ENCODE measurements at places on chromosomes 13 and 19.

- DNase-seq = no peak
Measured at GRCh38 chr19:31784671-31785101, 435.4 kb upstream of the TSHZ3 start.

DNA sequence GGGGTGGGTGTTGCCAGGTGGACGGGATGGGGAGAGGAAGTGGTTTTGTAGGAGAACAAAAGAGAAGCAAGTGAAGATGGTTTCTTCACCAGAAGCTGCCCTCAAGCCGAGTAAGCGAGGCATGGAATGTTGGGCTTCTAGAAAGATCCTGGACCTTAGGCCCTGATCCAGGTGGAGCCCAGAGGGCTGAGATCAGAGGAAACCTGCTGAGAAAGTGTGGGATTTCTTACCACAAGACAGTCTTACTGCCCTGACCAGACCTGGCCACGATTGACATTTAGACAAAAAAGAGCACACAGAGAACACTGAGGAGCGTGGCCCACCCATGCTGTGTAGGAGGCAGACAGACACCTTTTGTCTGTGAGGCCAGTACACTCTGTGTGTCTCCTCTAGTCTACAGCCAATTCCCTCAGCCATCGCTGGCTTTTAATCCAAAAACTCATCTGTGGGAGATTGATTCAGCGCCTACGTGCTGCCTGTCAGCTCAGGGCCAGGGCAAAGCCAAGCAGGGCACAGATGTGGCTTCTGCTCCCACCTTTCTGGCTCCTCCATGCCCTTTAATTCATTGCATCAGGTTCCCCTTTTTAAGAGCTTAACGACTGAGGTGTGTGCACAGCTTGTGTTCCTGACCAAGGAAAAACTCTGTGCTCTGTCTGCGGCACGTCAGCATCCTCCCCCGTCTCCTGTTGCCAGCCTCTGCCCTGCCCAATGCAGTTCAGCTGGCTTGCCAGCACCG lies 123.3 kb downstream of the AKAP11 start:
- no peak for DNase-seq

GRCh38 chr13:96090240-96091101 lies 564 bp downstream of the HS6ST3 start:
- peak; percentile 27 for DNase-seq

- DNase-seq = no peak
Measured at GRCh38 chr19:5960005-5961001, 17.6 kb downstream of the RANBP3 start.

- no peak for DNase-seq
Measured at GRCh38 chr13:105817498-105817897, 718.0 kb downstream of the EFNB2 start.

DNA sequence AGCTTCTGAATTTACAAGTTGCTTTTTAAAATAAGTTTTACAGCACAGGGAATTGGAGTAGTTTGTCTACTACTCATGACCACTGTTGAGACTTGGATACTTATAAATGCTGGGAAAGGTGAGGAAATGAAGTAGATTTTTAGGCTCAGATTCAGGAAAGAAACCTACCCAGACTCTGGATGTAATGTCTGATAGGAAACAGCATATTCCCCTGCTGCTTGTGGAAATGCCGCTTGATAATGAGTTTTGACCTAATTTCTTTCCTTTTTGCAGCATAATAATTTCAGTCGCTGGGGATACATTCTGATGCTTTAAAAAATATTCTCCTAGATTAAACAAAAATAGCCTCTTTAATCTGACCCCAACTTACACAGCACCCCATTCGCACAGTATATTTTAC lies 53.6 kb downstream of the SLC10A2 start:
- DNase-seq = no peak

GRCh38 chr13:71864986-71865873 lies 1.8 kb downstream of the DACH1 start:
- DNase-seq = peak; percentile 29

DNA sequence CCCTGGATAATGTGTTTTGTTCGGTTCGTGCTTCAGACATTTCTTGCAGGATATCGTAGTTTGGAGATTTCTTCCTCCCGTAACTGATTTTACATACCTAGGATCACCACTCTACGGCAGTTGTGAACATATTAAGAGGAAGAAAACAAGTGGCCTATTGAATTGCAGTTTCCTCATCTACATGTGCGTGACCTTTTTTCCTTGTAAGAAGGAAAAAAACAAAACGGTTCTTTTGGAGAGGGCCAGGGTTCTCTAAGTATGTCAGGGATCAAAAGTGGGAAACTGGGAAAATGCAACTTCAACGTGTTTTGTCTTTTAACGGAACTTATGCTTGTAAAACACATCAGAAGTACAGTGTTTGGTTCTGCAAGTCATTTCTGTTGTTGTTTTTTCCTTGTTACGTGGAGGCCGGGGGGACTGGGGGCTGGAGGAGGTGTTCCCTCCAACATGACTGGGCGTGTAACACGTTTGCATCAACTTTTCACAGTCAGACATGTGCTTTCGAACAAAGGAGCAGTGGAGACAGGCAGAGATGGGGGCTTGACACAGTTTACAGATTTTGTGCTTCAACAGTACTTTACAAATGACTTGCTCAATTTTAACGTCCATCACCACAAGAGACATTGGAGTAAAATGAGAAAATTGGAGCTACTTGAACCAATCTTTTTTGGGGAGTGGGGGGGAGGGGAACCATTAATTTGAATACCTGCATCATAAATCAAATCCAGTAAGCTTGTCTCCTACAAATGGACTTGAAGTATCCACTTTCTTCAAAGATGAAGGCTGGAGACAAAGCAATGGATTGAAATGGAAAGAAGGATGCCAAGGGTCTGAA lies 3.8 kb downstream of the ZC3H4 start:
- DNase-seq = peak; percentile 53
